Stimulated activated CD8-positive, alpha-beta memory T cell treated with anti-CD3 and anti-CD28 coated beads, Interleukin-4, amount 100 ng/mL, for 1 hour (primary cell): ENCODE measurements at places on chromosomes 4 and X.

GRCh38 chr4:13130848-13131247 is 353.3 kb downstream of the RAB28 start:
- no peak for DNase-seq

- no peak for DNase-seq
These were observed 15.2 kb downstream of the GUCY1A1 start for GRCh38 chr4:155681886-155682285.

DNA sequence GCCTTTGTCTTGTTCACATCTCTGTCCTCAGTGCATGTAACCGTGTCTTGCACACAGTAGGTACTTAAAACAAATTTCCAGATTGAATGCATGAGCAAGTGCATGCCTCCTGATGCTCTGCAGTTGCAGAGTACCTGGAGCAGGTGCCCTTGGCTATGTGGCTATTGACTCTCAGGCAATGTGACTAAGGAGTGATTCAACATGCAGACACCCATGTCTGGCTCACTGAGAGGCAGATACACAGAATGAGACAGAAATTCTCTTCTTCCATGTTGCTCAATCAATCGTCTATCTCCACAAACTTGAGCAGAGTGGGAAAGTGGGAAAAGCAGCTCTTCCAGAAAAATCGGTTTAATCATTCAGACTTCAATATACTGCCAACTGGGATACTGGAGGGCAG is 111.0 kb downstream of the CHRDL1 start:
- no peak for DNase-seq

GRCh38 chr4:99438405-99438780 is 3.3 kb upstream of the ADH7 start:
- DNase-seq, result no peak

GRCh38 chr4:71992571-71993312 is 39.1 kb upstream of the NPFFR2 start:
- DNase-seq, result no peak

DNA sequence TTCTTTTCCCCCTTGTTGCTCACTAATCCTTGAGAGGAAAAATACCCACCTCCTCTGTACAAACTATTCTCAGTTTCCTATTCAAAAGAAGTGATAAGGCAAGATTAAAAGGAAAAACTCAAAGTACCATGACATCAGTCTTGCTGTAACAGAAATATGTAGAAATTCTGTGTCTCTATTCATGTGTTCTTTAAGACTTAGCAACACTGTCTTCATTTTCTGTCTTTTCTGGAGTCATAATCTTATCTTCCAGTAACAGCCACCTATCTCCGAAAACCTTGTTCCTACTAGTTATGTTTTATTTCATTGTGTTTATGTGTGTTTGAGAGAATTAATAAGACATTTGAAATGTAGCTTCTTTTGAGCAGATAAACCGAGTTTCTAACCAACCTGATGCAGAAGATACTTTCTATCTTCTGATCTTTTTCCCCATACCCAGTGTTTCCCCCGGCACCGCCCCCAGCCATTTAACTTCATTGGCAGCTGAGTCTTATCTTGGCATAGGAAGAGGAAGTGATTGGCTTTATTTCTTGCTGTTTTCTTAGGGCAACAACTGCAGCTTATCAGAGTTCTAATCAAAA is 8.0 kb downstream of the FAM241A start:
- no peak for DNase-seq

DNA sequence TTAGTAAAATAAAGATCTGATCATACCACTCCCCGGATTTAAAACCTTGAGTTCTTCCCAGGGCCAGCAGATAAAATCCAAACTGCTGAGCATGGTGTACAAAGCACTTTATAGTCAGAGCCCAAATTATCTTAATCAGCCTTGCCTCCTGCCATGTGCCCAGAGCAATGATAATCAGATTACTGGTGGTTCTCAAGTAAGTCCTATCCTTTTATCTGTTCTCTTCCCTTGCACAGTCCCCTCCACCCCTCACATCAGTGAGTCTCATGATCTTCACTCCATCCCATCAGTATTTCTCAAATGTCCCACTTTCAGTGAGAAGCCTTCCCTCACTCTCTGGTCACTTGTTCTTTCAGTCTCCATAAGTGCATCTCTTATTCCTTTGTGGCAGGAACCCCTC is 22.7 kb downstream of the INTS6L start:
- DNase-seq, result no peak

GRCh38 chrX:134949271-134949670 is 41.5 kb upstream of the SMIM10 start:
- no peak for DNase-seq

DNA sequence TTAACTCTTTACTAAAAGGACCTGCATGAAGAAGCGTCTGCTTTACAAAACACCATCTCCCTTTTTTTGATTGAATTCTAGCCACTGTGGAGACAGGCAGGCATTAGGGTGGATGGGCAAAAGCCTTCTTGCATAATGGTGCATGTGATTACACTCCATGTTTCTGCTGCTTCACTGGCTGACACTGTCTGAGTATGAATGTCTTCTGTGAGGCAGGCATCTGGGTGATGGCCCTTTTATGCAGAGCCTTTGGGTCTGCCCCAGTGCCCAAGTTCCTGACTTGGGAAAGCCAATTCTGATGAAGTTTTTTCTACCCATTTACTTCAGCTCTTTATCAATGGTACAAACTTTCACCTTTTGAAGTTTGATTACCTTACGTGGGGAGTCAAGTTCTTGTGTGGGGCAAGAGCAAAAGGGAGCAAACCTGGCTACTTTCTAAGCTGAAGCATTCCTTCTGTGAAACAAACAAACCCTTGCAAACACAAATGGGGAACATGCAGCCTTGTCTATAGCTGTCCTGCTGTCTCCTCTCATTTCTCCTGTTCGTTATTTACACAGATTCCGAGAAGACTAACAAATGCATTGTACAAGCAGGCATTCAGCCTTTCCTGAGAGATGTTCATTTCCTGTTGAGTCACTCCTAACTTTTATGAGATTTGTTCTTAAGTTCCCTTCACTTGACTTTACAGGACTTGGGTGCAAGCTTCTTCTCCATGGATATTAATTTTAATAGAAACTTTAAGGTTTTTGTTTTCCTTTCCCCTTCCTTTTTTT is 301.9 kb downstream of the TLL1 start:
- DNase-seq, result no peak

GRCh38 chr4:88524171-88524570 is 595 bp upstream of the PYURF start:
- DNase-seq, result no peak

GRCh38 chrX:85359051-85359450 is 20.4 kb downstream of the POF1B start:
- DNase-seq, result no peak

DNA sequence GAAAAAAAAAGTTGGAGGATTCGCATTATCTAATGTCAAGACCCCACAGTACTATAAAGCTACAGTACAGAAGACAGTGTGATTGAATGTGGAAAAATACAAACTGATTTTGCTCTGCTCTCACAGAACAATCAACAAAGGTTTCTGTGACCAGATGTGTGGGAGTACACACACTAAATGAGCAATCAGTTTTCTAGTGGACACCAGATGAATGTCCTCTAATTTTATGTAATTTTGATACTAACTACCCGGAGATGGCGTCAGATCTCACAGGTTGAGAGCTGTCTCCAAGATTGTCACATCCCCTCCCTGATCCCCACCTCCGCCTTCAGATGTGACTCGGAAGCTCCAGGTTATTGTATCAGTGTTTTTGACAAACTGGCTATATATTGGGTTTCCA is 81.9 kb upstream of the HUWE1 start:
- no peak for DNase-seq

GRCh38 chr4:6354119-6354518 is 84.5 kb downstream of the WFS1 start:
- no peak for DNase-seq

- DNase-seq, result no peak
These were observed 226.4 kb downstream of the MAGEB5 start for GRCh38 chrX:26442340-26442739.

GRCh38 chr4:48254381-48255071 is 15.1 kb downstream of the TEC start:
- no peak for DNase-seq
